ENCODE measurements at places on chromosomes 7 and 10. TPM values are rescaled to one million over a fixed set of nuclear protein-coding genes. Genes with fewer than 3 reads are reported as not detected.

The WBP1L gene
- 12.3 TPM for polyA plus RNA-seq

The NAT16 gene
- polyA plus RNA-seq, result not detected

The PNLIP gene
- not detected for polyA plus RNA-seq

The CEP41 gene
- 8.1 TPM for polyA plus RNA-seq

The SPDYE8 gene
- polyA plus RNA-seq, result not detected

The HECW1 gene
- polyA plus RNA-seq, result not detected

The MSMB gene
- polyA plus RNA-seq, result 1.3 TPM

The SLC29A3 gene
- polyA plus RNA-seq, result 11.8 TPM

The GBX1 gene
- polyA plus RNA-seq, result not detected

The STOX1 gene
- polyA plus RNA-seq, result 2.5 TPM

The ZNF680 gene
- polyA plus RNA-seq, result 1.4 TPM

The NEBL gene
- polyA plus RNA-seq, result not detected

The CRTAC1 gene
- not detected for polyA plus RNA-seq

The KIN gene
- polyA plus RNA-seq, result 4.9 TPM

The GATA3 gene
- polyA plus RNA-seq, result not detected

The TMEM229A gene
- polyA plus RNA-seq, result not detected

The RPEL1 gene
- polyA plus RNA-seq, result 0.07 TPM

The FAM171A1 gene
- 37.7 TPM for polyA plus RNA-seq

The MRPL43 gene
- 73.7 TPM for polyA plus RNA-seq

The C10orf143 gene
- polyA plus RNA-seq, result 0.21 TPM

The CLDN3 gene
- 0.51 TPM for polyA plus RNA-seq

All from HepG2 (cell line).